Memory B cell (primary cell): ENCODE measurements at places on chromosomes 1 and 21.

DNA sequence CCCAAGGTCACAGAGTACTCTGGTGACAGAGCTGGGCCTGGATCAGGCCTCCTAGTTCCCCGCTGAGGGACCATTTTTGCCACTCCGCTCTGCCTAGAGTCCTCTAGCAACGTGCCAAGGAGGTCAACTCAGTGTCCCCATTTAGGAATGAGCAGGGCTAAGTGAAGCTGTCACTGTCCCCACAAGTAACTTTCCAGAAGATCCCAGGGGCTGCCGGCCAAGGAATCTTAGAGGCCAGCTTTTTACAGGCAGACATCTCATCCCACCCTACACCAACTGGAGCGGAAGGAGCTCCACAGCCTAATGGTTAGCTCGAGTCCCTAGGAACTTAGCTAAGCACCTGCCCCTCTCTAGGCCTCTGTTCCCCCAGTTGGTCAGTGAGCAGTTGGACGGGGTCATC, 59.7 kb downstream of the VWA5B1 start:
- no peak for DNase-seq

DNA sequence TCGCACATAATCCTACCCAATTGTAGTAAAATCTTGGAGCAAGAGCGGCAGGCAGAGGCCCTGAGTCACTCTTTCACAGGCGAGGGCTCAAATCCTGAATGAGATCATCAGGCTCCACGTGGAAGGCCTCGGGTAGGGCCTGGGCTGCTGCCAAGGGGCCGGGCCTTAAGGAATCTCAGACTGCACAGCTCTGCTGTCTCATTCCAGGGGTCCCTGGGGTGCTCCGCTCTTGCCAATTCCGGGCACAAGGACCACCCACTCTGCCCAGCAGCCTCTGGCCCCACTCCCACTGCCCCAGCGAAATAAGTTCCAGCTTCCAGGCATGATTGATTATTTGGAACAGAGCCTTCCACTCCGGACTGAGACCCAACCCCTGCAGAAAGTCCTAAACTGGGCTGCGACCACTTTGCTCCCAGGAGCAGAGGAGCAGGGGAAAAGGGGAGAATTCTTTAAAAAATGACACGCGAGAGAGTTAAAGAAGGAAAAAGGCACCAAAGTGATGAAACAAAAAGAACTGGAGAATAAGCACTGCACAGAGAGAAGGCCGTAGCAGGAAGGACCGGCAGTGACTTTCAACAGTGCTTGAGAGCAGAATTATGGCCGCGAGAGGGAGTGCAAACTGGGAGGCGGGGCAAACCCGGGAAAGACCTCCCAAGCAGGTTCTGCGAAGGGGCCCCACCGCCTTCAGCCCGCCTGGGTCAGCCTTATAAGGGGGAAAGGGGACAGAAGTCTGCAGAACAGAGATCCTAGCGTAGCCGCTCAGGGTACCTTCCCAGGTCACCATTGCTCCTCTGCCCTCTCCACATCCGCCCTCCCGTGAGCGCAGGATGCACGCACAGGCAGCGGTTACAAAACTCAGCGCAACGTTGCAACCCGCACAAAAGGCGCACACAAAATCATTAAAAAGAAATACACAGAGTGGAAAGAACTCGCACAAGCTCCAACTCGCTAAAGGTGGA, 2.0 kb downstream of the ADAMTS1 start:
- no peak for DNase-seq

DNA sequence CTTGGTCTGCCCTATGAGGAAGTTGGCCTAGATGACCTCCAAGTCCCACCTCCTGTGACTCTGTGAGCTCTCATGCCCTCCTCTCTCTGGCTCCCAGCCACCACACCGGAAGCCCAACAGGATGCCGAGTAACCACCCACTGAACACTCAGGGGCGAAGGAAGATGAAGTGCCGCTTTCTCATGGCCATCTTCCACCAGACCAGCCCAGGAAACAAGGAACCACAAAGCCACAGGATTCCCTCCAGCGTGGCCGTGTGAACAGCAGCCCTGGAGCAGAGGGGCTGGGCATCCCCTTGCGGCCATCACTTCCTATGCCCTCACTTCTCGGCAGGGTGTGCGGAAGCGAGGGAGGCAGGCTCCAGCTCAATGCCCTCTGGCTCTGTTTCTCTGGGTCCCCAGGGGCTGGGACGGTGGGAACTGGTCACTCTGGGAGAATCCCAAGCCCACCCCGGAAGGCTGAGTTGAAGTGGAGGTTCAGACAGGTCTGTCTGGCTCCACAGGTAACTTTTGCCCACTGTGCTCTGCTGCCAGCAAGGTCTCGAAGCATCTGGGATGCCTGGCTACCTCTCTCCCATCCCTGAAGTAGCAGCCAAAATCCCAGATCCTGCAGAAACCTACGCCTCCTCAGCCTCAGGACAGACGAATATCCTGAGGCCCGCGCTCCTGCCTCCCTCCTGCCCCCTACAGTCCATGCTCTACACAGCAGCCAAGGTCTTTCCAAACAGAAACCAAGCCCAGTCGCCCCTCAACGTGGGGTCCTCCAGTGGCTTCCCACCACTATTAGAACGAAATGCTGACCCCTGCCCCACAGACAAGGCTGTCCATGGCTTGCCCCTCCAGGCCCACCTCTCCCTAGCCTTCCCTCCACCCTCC, 44.2 kb upstream of the ECE1 start:
- peak; percentile 70 for DNase-seq

GRCh38 chr1:8438489-8438888, 120.6 kb downstream of the SLC45A1 start:
- no peak for DNase-seq

- no peak for DNase-seq
Observed at GRCh38 chr21:29342363-29342957, 43.7 kb downstream of the BACH1 start.
